ELF-1 (cell line): ENCODE measurements at places on chromosomes 11 and 22.

- no peak for DNase-seq
Measured at GRCh38 chr11:47918882-47919495, 61.4 kb upstream of the PTPRJ start.

DNA sequence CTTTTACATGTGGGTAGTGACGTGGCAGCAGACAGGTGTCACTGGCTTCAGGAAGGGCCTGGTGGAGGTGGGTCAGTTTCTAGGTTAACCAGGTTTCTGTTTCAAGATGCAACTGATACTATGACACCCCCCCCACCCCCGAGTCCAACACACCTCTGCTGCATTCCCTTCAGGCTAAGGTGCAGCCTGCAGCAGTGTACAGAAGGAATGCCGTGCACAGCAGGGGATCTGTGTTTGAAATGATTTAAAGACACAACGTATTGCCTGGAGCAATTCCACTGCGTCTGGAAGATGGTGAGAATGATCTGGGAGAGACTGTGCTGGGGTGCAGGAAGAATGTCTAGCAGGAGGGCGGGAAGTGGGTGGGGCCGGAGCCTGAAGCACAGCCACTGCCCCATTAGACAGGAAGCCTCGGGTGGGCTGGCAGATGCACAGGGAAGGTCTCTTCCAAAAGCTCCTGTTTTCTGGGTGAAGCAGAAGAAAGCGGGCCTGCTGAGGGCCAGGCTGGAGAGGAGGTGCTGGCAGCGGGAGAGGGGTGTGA lies 11.9 kb upstream of the TESMIN start:
- peak; percentile 92 for DNase-seq

GRCh38 chr22:32661737-32662586 lies 139.5 kb upstream of the TIMP3 start:
- DNase-seq: no peak

GRCh38 chr11:16278979-16279378 lies 77.4 kb downstream of the SOX6 start:
- no peak for DNase-seq

- peak; percentile 54 for DNase-seq
Measured at GRCh38 chr11:104402812-104403521, 239.0 kb upstream of the PDGFD start.

DNA sequence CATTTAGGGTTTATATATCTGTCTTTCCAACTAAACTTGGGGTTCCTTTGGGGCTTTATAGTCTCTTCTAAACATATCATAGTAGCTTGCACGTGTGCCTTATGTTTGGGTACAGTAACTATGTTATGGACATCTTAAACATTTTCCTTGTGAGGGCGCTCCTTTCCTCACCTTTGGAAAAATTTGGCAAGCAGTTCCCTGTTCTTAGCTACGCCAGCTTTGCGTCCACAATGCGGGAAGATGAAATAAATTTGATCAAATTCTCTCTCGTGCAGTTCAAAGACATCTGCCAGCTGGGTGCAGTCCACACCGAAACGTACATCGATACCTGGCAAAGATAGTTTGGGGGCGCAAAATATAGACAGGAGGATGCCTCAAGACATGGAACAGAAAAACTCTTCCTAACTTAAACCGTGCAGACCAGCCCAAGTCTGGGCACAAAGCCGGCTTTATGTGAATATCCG lies 548 bp downstream of the FDXACB1 start:
- DNase-seq: no peak

DNA sequence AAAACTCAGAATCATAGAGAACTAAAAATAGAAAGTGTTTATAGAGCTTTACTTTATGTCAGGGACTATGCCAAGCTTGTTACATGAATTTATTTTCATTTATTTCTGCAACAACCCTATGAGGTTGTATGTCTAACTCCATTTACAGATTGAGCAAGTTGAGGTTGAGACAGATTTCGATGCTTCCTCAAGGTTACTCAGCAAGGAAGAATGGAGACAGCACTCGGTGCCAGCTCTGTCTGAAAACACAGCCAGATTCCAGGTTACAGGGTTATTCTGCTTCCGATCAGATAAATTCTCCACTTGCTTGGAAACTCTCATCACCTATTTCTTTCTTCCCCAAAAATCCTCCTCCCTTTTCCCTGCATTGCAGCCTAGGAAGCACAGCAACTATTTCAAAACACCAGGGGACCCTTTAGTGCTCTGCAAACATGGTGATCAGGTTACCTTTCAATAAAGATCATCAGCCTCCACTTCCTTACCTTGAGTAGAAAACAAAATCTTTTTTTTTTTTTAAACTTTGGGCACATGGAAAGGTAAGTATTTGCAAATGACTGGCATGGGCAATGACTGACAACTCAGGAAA lies 7.0 kb downstream of the MMP3 start:
- DNase-seq: no peak

DNA sequence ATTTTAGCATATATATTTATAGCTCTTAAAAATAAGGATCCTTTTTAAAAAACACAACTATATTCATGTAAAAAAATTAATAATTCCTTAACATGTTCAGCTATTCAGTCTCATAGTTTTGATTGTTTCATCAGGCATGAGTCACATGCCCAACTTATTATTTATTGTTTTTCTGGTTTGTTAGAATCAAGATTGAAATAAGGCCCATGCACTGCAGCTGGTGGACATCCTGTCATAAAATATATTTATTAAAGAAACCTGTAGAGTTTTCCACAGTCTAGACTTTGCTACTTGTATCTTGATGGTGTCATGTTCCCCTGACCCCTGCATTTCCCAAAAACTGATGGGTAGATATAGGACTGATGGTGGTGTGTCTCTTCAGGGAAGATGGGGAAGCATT lies 77.4 kb downstream of the PARVA start:
- DNase-seq: no peak

DNA sequence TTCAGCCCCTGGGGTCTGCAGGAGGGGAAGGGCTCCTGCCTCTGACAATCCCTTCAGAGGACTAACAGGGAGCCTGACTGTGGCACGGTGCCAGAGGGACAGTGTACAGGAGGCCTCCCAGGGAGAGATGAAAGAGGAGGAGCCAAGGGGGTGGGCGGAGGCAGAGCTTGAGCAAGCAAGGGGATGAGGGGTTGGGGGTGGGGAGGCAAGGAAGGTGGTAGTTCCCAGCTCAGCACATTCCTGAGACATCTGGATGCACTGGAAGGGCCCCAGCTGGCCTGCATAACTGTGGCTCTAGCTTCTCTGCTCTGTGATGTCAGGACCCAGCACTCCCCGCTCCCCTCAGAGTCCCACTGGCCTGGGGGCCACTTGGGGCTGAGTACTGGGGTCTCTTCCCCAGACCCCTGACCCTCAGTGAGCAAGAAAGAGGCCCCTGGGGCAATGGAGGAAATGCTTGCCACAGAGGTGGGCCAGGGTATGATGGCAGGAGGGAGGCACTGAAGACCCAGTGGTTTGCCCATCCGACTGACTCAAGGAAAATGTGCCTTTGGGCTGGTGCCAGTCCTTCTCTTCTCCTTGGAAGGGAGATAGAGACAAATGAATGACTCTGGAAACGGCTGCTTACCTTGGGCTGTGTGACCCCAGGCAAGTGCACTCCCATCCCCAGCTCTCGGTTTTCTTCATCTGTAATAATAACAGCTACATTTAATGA lies 13.3 kb downstream of the CREB3L1 start:
- peak; percentile 91 for DNase-seq

- DNase-seq: no peak
Measured at GRCh38 chr11:113681282-113681681, 24.8 kb downstream of the TMPRSS5 start.

DNA sequence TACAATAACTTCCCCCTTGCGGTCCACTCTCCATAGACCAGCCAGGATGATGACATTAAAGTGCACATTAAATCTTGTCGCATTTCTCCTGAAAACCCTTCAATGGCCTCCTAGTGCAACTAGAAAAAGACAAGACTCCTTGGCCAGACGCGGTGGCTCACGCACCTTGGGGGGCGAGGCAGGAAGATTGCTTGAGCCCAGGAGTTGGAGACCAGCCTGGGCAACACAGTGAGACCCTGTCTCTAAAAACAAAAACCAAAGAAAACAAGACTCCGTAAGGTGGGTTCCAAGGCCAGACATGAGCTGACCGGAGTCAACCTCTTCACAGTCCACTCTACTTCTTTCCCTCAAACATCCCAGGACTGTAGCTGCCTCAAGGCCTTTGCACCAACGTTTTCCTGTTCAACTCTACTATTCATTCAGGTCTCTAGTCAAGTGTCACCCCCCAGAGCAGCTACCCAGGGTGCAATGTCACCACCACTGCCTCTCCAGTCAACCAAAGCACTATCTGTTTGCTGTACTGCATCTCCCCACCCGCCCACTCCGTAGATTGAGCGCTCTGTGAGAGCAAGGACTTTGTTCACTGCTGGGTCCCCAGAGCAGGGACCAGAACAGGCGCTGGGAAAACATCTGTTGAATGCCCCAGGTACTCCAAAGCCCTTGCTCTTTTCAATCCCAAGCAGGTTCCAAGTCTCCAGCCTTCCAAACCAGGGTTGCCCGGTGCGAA lies 739 bp downstream of the ZMAT5 start:
- DNase-seq: no peak

GRCh38 chr11:99693941-99694492 lies 673.3 kb downstream of the CNTN5 start:
- no peak for DNase-seq

- no peak for DNase-seq
Measured at GRCh38 chr11:39174196-39174595, 2285.3 kb downstream of the LRRC4C start.

DNA sequence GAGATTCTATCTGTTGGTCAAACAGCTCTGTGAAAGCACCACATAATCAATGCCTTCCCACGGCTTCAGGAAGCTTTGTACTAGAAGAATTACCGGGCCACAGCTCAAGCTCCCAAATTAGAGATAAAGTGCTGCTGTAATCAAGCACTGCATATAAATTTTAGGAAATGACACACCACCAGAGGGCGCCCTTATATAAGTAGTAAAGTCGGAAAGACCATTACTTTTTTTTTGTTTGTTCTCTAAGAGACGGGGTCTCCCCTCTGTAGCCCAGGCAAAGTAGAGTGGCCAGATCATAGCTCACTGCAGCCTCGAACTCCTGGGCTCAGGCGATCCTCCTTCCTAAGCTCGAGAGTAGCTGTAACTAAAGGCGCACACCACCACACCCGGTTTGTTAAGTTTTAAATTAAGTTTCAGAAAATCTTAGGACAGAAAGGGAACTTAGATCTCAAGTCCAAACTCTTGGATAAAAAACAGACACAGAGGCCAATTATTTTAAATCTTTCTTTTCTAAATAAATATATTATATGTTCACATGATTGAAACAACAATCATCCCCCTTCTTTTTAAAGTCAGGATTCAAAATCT lies 32.6 kb downstream of the PRCP start:
- DNase-seq: peak; percentile 67

DNA sequence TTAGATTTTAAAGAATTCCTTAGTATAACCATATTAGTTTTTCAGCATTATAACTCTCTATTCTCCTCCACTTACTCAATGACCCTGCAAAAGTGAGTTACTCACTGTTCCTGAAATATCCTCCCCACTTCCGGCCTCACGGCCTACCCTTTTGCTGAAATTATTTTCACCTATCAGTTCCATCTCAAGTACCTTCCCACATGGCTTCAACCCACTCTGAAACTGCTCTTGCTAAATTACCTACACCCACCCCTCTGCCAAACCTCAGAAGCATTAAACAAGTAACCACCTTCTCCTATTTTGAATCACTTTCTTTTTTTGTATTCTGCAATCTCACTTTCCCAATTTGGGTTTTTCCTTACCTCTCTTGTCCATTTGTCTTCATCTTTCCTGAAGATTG lies 37.7 kb downstream of the OR5P2 start:
- no peak for DNase-seq

DNA sequence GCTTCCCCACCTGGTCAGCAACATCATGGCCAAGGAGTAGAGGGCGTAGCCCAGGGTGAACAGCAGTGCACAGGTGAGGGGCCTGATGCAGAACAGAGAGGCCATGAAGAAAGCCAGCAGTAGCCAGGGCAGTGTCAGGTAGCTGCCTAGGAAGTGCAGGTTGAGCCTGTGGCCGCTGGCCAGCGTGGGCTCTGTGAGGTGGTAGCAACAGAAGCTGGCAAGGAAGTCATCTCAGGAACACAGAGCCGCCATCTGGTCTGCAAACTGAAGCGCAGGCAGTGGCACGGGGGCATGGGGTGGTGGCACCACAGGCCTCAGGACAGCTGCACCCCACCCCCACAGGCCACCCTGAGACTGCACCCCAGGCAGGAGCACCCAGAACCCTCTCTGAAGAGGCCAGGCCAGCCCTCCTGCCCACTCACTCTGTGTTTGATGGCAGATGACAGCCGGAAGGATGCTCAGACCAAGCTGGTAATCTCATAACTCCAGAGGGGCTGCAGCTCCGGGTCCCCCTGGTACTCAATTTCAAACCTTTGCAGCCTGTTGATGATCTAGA lies 95.3 kb downstream of the MED15 start:
- no peak for DNase-seq

DNA sequence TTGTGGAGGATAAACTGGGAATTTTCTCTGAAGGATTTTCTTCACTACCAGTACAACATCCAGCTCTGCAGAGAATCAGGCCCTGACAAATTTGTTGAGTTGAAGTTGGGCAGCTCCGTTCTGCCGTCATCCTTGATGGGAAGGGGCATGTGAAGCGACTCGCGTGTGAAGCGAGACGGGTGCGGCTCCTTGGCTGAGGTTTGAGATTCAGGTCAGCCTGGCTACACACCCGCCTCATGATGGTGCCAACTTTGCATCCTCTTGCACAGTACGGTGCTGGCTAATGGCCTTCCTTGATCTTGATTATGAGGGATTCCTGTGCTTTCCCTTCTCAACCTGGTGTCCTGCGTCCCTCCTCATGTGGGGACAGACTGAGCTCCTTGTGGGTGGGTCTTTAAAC lies 19.7 kb upstream of the CDC42EP2 start:
- no peak for DNase-seq

- peak; percentile 62 for DNase-seq
Measured at GRCh38 chr11:93236741-93237675, 39.2 kb upstream of the SLC36A4 start.

GRCh38 chr11:1881442-1882264 lies 10.0 kb downstream of the PRR33 start:
- DNase-seq: no peak

GRCh38 chr22:46437671-46438440 lies 99.6 kb downstream of the CELSR1 start:
- no peak for DNase-seq

GRCh38 chr11:82889133-82890001 lies 10.9 kb downstream of the PRCP start:
- no peak for DNase-seq

GRCh38 chr11:105298174-105298573 lies 158.6 kb upstream of the CARD18 start:
- DNase-seq: peak; percentile 8

- no peak for DNase-seq
Measured at GRCh38 chr11:107249054-107249453, 208.6 kb downstream of the CWF19L2 start.

DNA sequence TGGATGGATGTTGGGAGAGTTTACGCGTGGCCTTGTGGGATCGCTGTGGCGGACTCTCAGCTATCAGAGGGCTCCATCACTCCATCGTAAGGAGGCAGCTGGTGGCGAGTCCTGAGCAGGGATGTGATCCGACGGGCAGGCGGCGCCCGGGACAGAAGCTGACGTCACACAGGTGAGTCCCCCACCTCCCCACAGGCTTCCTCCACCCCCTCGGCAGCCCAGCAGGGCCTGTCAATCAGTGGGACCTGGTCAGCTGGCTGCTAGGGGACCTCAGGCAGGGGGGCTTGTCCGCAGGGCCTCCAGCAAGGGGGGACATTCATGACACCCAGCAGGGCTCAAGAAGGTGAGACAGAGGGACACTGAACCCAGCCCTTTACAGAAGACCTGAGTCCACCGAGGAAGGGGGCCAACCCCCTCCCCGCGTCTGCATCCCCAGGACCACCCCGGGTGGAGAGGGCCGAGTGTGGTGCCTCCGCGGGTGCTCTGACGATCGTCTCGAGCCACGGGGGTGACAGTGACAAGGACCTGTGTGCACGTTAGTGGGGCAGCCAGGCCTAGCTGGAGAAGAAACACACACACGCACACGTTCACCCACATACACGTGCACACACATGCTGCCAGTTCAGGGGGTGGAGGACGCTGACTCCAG lies 7.1 kb downstream of the HRAS start:
- no peak for DNase-seq
